Left lung (tissue), 14 donors: ENCODE measurements at places on chromosomes 5 and 9.

GRCh38 chr5:114391321-114391720 is 29.5 kb downstream of the KCNN2 start:
- DNase-seq, result no peak

DNA sequence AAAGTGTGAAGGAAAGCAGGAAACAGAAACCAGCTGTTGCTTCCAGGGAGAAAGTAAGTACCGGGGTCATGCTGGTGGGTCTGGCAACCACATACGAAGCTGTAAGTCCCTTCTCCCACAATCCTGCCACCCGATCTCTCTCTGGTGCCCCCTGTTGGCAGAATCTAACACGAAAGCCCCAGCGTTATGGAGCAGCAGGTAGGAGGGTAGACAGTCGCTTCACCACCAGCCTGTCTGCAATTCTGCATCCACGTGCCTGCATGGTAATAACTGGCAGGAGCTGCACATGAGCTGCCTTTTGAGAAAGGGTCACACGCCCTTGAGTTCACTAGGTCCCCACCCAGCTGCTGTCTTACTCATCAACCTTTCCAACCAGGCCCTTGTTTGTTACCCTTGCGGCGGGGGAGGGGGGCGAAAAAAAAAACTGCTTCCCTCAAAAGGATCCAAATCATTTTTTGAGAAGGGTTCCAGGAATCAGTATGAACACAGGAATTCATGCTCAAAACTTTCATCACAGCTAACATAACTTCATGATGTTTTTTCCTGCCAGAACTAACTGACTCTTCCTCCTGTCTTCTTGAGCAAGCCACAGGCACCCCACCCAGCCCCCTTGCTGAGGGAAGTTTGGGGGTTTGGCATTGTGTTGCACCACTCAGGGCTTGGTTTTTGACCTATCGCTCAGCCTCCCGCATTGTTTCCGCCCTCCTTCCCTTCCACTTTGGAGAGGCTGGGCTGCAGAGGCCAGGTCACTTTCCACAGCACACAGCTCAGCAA is 19.6 kb upstream of the TMEM252 start:
- peak; percentile 26 for DNase-seq

- DNase-seq, result no peak
These were observed 7.7 kb upstream of the PBX3 start for GRCh38 chr9:125739436-125739835.

DNA sequence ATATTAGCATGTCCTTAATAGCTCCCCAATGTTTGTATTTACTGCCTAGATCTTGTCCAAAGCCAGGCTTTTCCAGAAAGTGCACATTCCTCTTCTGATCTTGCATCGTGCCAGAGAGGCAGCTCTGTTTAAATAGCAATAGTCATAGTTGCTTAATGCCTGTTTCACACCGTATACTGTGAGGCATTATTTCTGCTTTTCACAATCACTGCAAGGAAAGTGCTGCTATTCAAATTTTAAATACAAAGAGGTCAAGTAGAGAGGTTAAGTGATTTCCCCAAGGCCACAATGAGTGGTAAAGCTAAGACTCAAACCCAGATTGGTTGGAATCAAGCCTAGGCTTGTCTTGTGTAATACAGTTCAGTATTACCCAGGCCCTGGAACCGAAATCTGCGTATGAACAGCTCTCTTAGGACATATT is 153.6 kb downstream of the SNX18 start:
- DNase-seq, result peak; percentile 47

DNA sequence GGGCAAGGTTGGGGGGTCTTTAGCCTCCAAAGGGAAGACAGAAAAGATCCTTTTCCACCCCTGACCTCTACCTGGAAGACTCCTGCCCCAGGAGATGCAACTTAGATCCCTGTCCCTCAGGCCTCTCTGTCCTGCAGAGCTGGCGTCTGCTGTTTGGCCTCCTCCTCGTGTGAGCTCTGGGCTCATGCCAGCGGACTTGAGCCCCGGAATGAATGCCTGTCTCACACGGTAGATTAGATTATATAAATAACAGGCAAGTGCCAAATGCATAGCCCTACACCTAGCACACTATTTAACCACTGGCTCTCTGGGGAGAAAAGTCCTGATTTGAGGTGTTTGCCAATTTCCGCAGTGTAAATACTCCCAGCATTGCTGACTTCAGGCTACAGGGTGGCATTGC is 1.4 kb upstream of the WNK2 start:
- no peak for DNase-seq
